Stimulated activated CD4-positive, alpha-beta T cell treated with anti-CD3 and anti-CD28 coated beads, Interleukin-15, amount 100 ng/mL, for 1 hour (primary cell): ENCODE measurements at places on chromosomes 1 and 21.

DNA sequence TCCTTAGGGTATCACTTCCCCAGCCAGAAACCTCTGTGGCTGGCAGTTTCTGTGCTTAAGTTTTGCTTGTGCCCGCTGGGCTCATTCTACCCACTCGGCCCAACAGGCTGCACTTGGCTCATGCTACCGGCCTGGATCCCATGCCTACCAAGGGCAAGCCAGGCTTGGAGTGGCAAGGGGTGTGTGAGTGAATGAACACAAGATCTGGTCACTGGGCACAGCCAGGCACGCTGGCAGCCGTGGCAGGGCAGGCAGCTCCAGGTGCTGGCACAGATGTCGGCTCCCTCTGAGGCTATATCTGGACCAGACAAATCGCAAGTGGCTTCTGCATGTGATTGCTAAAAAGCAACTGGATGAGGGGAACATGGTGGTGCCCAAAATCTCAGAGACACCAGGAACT is 740.5 kb upstream of the B3GALT2 start:
- no peak for DNase-seq

DNA sequence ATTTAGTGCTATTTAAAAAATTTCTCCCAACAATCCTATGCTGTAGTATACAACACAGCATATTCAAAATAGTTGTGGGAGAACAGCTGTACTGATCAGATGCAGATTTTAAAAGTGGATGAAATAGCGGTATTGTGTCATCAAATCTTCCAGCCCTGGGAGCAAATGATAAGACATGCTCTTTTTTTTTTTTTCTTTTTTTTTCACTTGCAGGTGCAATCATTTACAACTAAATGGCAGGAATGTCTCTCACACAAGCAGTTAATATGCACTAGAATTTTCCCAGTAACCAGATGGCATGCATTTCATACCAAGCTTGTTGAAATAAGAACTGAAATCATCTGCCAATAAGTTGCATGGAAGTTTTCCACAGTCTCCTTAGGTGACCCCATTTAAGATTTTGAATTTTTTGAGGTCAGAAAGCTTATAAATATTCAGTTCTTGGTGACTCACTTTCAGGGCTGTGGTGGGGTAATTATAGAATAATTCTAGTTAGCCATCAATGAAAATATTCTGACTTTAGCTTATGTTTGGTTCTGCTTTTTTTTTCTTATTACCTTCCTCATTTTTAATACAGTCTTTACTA is 623.9 kb upstream of the NR5A2 start:
- no peak for DNase-seq

GRCh38 chr1:246165826-246166709 is 341.0 kb downstream of the SMYD3 start:
- no peak for DNase-seq

DNA sequence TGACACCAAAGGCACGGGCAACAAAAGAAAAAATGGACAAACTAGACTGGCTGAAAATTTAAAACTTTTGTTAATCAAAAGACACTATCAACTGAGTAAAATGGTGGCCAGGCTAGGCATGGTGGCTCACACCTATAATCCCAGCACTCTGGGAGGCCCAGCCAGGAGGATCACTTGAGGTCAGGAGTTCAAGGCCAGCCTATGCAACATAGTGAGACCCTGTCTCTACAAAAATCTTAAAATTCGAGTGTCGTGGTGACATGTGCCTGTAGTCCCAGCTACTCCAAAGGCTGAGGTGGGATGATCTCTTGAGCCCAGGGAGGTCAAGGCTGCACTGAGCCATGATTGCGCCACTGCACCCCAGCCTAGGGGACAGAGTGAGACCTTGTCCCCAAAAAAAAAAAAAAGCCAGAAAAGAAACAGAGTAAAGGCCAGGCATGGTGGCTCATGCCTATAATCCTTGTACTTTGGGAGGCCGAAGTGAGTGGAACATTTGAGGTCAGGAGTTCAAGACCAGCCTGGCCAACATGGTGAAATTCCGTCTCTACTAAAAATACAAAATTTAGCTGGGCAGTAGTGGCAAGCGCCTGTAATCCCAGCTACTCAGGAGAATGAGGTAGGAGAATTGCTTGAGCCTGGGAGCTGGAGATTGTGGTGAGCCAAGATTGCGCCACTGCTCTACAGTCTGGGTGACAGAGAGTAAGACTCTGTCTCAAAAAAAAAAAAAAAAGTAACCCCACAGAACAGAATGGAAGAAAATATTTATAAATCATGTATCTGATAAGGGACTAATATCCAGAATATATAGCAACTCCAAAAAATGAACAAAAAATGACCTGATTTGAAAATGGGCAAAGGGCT is 8.0 kb downstream of the TUT4 start:
- DNase-seq = no peak

- no peak for DNase-seq
These were observed 43.5 kb downstream of the RPAP2 start for GRCh38 chr1:92342401-92342800.

GRCh38 chr1:106637566-106637965 is 418.9 kb upstream of the PRMT6 start:
- no peak for DNase-seq
